AG09309 (cell line): ENCODE measurements at places on chromosomes 1 and 21.

- no peak for DNase-seq
These were observed 484.7 kb upstream of the C1orf87 start for GRCh38 chr1:60558236-60558635.

GRCh38 chr1:35707601-35708440, 10.9 kb downstream of the C1orf216 start:
- no peak for DNase-seq

DNA sequence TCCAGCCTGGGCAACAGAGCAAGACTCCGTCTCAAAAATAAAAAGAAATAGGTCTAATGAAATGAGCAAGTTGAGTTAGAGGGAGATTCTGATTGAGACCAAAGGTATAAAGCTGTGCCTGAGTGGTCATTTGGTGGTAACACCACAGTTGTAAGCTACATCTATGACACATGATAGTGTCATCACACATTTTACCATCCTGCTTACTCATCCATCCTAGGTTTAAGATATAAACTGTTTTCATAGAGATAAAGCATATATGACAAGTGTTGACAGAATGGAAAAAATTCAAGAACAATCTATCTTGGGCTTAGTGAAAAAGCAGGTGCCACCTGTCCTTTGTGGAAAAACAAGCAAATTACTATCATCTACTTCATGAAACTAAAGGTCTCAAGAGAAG, 7.1 kb upstream of the CFAP141 start:
- no peak for DNase-seq

DNA sequence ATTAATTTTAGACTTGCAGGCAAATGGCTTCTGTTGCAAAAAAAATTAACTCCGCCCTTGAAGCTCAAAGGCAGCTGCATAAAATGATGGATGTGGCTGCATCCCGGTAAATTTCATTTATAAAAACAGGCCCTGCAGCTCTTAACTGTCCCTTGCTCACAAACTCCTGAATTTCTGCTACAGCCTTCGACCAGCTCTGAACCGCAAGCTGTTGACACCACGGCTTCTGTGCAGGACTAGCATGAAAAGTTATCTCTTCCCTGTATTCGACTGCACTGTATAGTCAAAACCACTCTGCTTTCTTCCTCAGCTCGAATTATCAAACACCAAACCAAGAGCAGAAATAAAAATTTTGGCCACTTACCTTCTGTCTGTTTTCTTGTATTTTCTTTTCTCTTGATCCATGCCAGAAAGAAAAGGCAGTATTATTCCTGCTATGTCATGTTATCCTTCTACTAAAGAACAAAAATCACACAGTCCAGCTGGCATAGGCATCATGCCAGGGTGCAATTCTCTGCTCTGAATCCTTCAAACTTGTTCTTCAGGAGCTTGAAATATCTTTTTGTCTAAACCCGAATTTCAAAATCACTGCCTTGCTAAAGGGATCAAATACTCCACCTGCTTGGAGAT, 195.5 kb upstream of the NCAM2 start:
- DNase-seq = no peak

DNA sequence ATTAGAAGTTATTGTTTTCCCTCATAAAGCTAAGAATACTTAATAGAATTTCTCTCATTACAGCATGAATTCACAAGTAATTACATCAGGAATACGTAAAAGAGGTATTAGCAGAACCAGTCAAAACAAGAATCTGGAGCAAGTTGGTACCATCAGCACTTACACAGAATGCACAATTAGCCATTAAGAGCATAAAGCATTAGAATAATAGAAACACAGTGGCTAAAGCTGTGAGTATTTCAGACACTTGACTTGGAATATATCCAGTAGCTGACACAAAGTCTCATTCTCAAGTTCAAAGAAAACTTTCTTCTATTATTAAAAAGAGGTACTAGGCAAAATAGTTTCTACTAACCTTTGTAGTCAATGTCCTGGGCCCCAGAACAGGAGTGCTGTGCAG, 49.6 kb downstream of the KRTAP19-8 start:
- no peak for DNase-seq

DNA sequence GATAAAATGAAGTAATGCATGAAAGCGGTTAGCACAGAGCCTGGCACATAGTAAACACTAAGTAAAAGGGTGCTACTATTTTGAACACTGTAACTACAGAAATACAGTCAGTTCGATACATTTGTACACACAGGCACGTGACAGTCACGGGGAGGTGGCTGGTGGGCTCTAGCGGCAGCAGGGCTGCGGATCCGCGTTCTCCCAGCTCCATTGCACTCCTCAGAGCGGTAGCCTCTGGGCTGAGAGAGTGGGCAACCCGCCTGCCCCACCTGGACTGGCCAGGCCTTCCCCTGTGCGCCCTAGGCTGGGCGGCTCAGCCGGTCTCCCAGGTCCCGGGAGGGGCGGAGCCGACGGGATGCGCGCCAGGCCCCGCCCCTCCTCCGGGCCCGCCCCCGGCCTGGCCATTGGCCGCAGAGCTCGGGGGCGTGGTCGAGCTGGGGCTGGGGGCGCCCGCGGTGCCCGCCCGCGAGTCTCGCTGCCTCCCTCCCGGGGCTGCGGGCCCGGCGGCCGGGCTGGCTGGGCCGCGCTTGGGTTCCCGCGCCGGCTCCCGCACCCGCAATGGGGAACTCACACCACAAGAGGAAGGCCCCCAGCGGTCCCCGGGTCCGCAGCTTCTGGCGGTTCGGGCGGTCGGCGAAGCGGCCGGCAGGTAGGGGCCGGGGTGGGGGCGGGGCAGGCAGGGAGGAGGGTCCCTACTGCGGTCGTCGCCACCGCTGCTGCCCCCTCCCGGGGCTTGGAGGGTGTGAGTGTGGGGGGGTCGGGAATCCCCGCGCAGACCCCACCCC, 51.2 kb upstream of the SYNC start:
- no peak for DNase-seq
